ENCODE measurements at places on chromosomes 3 and 15.

GRCh38 chr3:177705976-177706823 lies 508.9 kb upstream of the TBL1XR1 start:
- DNase-seq, result no peak

DNA sequence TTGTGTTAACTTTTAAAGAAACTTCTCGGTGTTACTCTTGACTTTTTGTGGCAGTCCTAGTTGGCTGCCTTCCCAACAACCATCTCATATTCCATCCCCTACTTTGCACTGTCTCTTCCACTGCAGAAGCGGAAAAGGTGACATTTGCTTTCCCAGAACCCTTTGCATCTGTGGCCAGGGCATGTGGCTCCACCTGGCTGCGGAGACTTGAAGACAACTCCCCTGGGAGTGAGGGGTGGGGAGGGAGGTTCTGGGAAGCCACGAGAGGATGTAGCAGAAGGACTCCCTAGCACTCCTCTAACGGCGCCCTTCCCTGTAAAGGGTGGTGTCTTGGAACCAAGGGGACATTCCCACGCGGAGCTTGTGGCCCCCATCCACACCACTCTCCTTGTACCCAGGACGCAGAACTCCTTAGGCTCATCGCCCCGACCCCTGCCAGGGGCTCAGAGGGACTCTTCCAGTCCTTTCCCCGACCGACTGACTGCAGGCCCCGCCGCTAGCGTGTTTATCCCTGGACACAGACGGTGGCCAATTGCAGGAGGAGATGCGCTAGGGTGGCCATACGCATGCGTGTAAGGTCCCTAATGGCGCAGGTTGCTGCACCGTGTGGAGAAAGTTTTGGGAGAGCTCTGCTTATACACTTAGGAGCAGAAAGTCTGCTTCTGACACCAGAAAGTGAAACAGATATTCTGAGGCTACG lies 33.2 kb upstream of the SECISBP2L start:
- no peak for DNase-seq

DNA sequence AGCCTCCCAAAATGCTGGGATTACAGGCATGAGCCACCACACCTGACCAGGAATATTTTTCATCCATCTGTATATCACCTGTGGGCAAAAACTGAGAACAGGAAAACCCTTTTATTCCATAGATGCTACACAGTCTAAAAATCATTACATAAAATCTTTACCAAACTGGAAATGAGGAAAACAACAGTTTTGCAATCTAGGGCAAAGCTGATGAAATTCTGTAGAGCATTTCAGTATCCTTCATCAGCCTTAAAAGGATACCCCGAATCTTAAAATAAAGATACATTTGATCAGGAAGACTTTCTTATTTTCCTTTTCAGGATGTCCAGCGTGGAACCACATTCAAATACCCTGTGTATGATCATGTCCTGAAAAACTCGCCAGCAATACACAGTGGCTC lies 7.1 kb downstream of the SIAH2 start:
- no peak for DNase-seq

DNA sequence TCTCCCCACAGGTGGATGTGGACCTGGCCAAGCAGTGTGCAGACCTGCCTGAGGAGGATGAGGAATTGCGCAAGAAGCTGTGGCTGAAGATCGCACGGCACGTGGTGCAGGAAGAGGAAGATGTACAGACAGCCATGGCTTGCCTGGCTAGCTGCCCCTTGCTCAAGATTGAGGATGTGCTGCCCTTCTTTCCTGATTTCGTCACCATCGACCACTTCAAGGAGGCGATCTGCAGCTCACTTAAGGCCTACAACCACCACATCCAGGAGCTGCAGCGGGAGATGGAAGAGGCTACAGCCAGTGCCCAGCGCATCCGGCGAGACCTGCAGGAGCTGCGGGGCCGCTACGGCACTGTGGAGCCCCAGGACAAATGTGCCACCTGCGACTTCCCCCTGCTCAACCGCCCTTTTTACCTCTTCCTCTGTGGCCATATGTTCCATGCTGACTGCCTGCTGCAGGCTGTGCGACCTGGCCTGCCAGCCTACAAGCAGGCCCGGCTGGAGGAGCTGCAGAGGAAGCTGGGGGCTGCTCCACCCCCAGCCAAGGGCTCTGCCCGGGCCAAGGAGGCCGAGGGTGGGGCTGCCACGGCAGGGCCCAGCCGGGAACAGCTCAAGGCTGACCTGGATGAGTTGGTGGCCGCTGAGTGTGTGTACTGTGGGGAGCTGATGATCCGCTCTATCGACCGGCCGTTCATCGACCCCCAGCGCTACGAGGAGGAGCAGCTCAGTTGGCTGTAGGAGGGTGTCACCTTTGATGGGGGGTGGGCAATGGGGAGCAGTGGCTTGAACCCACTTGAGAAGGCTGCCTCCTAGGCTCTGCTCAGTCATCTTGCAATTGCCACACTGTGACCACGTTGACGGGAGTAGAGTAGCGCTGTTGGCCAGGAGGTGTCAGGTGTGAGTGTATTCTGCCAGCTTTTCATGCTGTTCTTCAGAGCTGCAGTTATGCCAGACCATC lies 8.6 kb downstream of the VPS18 start:
- no peak for DNase-seq

GRCh38 chr15:58087871-58088270 lies 22.4 kb upstream of the ALDH1A2 start:
- DNase-seq, result no peak

GRCh38 chr3:51703068-51703760 lies 3.7 kb upstream of the GRM2 start:
- no peak for DNase-seq

- no peak for DNase-seq
Measured at GRCh38 chr15:75570126-75570845, 8.8 kb downstream of the PTPN9 start.

- DNase-seq, result no peak
Measured at GRCh38 chr15:73740152-73741048, 12.8 kb downstream of the INSYN1 start.

DNA sequence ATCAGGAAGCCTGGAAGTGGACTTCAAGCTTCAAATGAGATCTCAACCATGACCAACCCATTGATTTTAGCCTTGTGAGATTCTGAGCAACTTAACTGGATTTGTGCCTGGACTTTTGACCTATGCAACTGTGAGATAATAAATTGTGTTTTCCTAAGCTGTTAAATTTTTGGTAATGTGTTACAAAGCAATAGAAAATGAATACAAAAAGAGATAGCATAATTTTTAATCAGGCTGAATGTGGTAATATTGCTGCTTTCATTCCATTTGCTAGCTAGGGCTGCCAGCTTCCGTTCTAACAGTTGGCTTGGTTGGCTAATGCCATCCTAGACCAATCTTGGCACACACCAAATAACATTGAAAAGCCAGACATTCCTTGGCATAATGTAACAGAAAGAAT lies 12.2 kb downstream of the PROS1 start:
- no peak for DNase-seq
